ENCODE measurements at places on chromosomes 6 and 20. TPM values are rescaled to one million over a fixed set of nuclear protein-coding genes. Genes with fewer than 3 reads are reported as not detected.

PLCB4 gene
- not detected for polyA plus RNA-seq

ELOVL4 gene
- polyA plus RNA-seq: not detected

C20orf202 gene
- polyA plus RNA-seq: not detected

NKAIN2 gene
- not detected for polyA plus RNA-seq

NQO2 gene
- 16.3 TPM for polyA plus RNA-seq

MCCD1 gene
- polyA plus RNA-seq: not detected

All from naive B cell (primary cell).